ENCODE measurements at places on chromosomes 2 and 18.

DNA sequence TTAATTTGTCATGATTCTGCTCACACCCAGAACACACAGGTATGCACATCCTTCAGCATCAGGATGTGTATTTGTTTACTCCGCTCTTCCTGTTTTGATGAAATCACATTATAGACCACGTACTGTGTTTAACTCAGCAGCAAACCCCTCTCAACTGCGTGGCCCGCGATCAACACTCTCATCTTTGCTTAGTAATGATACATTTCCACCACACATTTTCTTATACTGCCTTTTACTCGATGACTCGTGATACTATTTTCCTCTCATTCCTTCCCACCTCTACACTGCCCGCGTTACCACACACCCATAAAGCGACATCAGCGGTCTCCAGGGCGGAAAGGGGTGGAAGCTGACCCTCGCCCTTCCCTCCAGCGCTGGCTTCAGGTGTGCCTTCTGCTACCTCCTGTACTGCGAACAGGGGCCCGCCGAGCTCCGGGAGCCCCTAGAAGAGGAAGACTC is 1.3 kb downstream of the NETO1 start:
- no peak for DNase-seq

DNA sequence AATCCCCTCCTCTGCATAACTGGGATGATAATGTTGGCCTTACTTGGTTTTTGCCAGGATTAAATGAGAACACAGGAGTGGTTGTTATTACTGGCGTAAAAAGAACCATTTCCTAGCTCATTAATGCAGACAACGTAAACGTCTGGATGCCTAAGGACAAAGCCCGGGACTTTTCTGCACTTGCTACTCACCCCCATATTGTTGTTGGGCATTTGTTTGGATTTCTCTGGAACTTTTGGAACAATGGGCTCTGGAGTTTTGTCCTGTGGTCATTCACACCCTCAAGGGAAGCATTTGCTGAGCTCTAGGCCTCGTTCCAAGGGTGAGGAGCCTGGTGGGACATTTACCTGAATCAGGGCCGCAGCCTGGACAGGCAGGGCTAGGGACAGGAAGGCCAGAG is 76.0 kb downstream of the HS1BP3 start:
- no peak for DNase-seq

DNA sequence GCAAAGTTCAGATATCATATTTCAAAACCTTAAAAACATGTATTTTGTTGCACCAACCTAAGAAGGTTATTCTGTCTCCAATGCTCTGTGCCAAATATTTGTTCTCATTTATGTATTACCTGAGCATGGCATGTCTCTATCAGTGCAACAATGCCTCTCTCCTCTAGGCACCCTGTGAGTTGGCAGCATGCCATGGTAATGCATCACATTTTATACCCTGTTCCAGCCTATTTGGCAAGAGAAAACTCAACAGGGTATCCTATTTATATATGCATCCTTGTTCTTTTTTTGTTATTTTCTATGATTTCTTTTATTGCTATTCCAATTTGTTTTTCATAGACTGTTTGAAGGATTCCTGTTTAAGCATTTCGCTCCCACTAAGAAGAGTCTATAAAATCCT is 126.3 kb upstream of the NRXN1 start:
- DNase-seq: no peak

- no peak for DNase-seq
Measured at GRCh38 chr18:13183359-13183758, 35.2 kb upstream of the LDLRAD4 start.

GRCh38 chr2:28499282-28499681 is 3.4 kb downstream of the PLB1 start:
- DNase-seq: no peak

All from mesenchymal stem cell (in vitro differentiated cells and primary cell).